NK-92 treated with Interleukin-12 subunit alpha and Interleukin-12 subunit beta, amount 100 ng/mL, for 24 hours (cell line): ENCODE measurements at places on chromosomes 12 and 14.

DNA sequence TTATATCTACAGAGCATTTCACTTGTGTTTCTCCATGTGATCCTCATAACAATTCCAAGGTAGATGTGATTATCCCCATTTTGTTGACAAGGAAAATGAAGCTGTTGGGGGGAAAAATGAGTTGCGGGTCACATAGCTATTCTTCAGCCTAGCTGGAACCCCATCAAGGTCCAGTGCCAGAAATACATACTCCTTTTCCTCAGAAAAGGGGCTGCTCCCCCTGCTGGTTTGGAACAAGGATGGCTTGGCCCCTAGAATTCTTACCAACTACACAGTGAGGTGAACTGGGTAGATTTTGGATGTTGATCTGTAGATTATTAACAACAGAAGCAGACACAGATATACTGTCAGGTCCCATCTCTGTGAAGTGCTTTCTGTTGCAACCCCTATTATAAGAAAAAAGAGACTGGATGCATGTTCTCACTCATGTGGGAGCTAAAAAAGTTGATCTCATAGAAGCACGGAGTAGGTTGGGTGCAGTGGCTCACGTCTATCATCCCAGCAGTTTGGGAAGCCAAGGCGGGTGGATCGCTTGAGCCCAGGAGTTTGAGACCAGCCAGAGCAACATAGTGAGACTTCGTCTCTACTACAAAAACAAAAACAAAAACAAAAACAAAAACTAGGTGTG lies 8.9 kb downstream of the IKZF4 start:
- DNase-seq = no peak

GRCh38 chr12:104681012-104681690 lies 224.4 kb downstream of the CHST11 start:
- DNase-seq = no peak

DNA sequence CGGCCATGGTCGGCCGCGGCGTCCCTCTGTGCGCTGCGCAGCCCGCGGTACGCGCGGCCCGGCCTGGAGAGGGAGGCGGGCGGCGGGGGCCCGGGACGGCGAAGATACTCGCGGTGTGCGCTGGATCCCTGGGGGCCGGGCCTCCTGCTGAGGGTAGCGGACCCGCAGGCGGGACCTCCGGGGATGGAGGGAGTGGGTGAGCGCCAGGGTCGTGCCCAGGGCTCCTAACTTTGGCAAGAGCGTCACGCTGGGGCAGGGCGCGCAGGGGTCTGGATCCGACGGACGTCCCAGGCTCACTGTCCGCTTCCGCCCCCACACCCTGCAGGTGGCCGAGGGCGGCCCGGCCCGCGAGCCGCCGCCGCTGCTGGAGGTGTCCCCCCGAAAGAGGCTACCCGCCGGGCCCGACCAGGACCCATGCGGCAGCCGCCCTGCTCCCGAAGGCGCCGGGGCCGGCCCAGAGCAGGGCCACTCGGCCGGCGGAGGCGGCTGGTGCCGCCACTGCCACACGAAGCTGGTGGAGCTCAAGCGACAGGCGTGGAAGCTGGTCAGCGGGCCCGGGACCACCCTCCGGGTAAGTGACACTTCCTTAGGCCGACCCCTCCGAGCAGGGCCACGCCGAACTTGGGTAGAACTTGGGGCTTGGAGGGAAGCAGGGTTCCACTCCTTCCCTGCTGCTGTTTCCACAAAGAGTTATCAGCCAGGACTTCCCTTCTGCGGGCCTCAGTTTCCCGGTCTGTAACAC lies 502 bp downstream of the KIF26A start:
- DNase-seq = no peak

GRCh38 chr12:57154804-57155434 lies 7.5 kb upstream of the LRP1-AS start:
- no peak for DNase-seq

DNA sequence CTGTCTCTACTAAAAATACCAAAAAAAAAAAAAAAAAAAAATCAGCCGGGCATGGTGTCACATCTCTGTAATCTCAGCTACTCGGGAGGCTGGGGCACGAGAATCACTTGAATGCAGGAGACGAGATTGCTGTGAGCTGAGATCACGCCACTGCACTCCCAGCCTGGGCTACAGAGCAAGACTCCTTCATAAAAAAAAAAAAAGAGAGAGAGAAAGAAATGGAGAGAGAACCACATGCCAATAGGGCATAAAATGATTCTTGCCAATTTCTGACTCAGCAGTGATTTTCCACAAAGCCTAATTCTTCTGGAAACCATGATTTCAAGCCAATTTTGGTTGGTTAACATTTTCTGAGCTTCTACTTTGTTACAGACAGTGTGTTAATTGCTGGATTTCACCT lies 250.4 kb upstream of the SEL1L start:
- no peak for DNase-seq

GRCh38 chr14:54189748-54190354 lies 207.0 kb upstream of the CDKN3 start:
- DNase-seq = no peak

GRCh38 chr12:95790033-95790916 lies at the start of gene NTN4:
TSS of gene NTN4 (minus strand) at chr12:95790764. CDS start at chr12:95790309, 455 bp downstream.
- DNase-seq = no peak

GRCh38 chr14:34592623-34593022 lies 37.3 kb downstream of the SNX6 start:
- DNase-seq = no peak
